NCI-H146 (cell line): ENCODE measurements at places on chromosomes 3 and 15.

DNA sequence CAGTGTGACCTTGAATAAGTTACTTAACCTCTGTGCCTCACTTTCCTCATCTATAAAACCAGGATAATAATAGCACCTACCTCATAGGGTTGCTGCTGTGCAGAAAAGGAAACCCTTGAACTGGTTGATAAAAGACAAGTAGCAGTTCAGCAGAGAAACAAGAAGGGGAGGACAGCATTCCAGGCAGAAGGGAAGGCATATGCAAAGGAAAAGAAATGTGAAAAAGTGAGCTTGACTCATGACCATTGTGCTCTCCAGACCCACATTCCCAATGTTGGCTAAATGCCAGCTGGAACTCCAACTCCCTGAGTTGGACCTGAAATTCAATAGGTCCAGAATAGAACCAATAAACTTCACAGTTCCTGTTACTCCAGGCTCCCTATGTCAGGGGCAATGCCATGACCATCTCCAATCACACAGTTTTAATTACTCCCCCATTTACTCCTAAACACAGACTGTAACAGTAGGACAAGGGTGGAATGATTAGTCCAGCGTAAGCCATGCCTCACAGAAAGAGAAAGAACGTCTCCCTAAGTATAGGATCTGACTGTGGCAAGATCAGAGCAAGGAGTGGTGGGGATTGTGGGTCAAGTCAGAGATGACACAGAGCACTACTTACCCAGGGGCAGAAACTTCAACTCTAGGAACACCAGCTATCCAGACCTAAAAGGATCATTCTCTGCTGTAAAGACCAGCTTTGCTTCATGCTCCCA lies 26.9 kb downstream of the PRKAR2A start:
- DNase-seq: no peak

- DNase-seq: no peak
Measured at GRCh38 chr3:121957674-121958415, 63.6 kb downstream of the SLC15A2 start.

DNA sequence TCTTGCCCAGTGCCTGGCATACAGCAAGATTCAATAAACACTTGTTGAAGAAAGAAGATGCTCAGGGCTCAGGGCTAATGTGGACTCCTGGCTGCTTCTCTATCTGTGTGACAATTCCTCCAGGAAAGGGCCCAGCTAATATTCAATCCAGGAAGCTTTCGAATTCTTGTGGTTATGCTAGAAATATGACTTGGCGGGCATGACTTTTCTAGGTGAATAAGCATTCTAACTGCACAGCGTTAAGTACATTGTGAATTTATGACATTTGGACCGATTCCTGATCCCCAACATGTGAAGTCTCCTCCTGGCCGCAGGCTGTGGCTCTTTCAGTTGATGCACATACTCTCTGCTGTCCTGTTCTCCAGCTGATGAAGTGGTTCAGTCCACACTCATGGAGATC lies 117.0 kb downstream of the IMPG2 start:
- no peak for DNase-seq

DNA sequence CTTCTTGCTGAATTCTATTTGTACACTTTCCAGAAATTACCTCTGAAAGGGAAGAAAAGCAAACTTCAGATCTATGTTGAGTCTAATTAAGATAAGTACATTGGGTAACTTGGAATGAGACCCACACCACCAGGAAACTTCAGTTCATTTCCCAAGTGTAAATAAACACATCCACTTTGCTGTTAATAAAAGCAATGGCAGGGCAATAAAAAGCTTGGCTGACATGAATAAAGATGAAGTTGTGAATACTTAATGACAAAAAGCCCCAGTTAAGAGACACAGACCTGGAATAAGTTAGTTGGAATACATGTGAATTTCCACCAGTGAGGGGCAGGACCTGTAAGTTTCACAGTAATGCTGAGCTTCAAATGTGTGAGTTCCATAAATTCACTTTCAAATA lies 83.3 kb downstream of the MEX3B start:
- DNase-seq: no peak
